ENCODE measurements at places on chromosomes 13 and 19.

DNA sequence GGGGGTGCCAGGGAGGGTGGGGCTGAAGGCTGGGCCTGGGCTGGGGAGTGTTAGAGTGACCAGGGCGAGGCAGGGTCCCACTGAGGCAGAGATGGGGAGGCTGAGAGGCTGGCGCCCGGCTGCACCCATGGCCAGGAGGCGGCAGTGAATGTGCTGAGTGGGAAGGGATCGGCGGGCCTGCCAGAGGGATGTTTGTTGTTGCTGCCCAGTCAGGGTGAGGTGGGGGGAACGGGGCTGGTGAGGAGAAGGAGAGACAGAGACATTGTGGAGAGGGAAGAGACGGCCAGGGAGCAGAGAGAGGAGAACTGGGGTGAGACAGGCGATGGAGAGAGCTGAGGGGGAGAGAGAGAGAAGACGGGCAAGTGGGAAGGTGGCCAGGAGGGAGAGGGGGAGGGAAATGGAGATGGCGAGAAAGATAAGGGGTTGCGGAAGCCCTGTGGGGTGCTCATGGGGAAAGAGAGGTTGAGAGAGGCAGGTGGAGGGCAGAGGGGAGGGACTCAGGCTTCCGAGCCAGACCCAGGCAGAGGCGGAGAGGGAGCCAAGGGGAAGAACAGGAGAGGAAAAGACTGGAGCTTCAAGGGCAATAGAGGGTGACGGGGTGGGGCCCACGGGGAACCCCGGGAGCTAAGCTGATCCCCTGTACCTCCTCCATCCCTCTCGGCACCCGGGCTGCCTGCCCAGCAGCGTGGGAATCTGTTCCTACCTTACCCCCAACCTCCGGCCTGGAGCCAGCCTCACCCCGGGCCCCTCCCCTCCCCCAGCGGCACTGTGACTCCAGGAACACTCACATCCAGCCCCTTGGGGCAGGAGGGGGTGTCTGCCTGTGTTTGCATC, 690 bp upstream of the B3GNT8 start:
- DNase-seq = no peak

GRCh38 chr13:79402074-79402635, 3.9 kb downstream of the RBM26 start:
- no peak for DNase-seq

DNA sequence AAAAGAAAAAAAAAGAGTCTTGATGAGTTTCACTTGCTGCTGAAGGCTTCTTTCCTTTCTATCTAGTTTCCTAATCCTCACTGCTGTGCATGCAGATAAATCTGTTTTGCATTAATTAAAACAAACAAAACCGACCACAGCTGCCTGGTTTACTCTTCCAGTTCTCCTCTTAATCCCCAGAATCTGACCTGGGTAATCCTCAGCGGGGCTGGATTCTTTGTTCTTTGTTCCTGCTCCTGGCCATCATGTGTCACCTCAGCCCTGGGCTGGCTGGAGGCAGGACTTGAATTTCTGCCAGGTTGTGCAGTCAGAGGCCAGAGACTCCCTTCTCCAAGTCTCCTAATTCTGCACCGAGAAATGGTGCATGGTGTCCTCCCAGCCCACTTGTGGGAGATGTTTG, 52.2 kb upstream of the CYP4F8 start:
- no peak for DNase-seq

GRCh38 chr13:103276775-103277498, 210.7 kb upstream of the SLC10A2 start:
- no peak for DNase-seq

Data from GM04503 (cell line).